ENCODE measurements at places on chromosomes 5 and 9.

DNA sequence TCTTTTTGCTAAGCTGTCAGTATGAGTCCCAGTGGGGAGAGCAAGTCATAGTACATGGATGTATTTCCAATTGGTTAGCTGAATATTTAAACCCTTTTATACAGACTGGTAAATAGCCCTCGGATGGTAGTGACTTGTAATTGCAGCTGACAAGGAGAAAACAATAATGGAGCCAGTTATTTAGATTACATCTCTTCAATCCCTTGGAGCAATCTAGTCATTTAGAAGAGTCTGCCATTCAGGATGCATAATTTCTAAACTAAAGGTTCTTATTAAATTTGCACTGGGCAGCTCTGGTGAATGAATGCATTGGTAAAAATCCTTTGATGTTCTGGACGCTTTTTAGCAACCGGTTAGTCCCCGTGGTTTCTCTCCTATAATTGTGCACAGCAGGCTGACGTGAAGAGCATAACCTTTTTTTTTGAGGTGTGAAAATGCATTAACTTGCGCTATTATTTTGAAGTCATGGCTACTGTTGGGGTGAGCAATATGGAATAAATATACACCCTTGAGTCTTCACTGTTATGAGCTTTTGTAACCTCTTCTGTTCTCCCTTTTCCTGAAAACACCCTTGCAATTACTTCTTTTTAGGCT, 158.6 kb upstream of the CD180 start:
- no peak for DNase-seq

DNA sequence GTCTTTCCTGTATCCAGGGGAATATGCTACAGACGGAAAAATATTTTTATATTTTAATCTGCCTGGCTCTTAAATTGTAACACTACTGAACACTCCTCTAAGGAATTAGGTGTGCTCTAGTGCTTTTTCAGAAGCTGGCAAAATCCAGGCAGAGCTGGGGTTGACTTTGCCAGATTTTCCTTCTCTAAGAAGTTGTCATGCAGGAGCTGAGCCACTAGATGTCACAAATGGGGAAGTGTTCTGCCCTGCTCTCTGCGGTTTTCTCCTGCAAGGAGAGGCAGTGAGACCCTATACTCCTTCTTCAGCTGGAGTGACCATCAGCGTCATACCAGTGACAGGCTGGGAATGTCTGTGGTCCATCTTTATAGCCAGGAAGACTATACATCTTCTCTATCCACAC, 112.5 kb downstream of the HAPLN1 start:
- no peak for DNase-seq

- no peak for DNase-seq
These were observed 302.6 kb downstream of the OSTF1 start for GRCh38 chr9:75390951-75391350.

GRCh38 chr9:132481053-132481849, 71.2 kb downstream of the CFAP77 start:
- DNase-seq: no peak

- no peak for DNase-seq
These were observed 28.1 kb upstream of the GSN start for GRCh38 chr9:121239851-121240250.

GRCh38 chr9:4865681-4866080, 72.9 kb downstream of the RCL1 start:
- DNase-seq: no peak

Data from CD4-positive, alpha-beta T cell treated with Interleukin-12 subunit alpha and Interleukin-12 subunit beta, for 1 hour (primary cell).